Activated CD8-positive, alpha-beta T cell treated with anti-CD3 and anti-CD28 coated beads, Interleukin-2, amount 10 ng/mL, durations not matched to agents 7 days and 5 days (primary cell): ENCODE measurements at places on chromosomes 6 and 20. TPM values are rescaled to one million over a fixed set of nuclear protein-coding genes. Genes with fewer than 3 reads are reported as not detected.

ASIP gene
- not detected for total RNA-seq

DNA sequence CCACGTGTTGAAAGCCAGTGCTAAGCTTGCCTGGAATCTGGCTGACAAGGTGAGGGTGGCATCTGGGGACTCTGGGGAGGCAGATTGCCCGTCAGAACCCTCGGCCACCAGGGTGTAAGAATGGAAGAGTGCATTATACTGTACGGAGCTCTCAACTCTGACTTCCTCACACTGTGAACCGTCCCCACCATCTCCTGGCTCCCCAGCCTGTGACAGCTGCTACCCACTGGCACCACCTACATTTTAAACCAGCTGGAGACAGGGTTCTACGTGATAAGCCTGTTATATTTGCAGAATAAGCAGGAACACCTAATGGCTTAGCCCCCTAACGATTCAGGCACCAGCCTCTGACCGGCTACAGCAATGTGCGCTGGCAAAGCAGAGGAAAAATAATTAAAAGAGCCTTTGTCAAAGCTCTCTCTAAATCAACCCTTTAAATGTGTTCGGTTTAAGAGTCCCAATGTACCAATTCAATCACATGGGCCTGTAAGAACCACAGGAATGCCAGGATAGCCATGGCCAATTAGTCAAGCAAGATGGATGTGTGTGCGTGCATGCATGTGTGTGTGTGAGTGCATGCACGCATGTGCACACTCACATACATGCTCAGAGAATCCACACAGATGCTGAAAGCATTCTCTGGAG, 89.1 kb upstream of the TAB2 start:
- DNase-seq, result no peak

DNA sequence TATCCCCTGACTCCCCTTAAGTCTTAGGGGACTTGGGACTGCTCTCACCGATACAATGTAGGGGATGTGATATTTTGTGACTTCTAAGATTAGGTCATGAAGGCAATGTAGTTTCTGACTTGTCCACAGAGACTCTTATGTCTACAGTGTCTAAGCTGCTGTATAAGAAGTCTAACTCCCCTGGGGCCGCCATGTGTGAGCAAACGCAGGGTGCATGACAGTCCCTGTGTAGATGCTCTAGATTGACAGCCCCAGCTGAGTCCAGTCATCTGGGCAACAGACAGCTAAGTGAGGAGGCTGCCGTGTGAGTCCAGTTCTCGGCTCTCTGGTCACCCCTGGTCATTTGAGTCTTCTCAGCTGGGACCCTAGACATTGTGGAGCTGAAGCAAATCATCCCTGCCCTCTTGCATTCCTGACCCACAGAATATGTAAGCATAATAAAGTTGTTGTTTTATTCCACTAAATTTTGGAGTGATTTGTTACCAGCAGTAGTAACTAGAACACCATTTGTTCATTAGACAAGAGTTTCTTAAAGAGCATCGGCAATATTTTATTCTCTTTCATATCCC, 743.3 kb upstream of the CHD6 start:
- DNase-seq, result no peak

DNA sequence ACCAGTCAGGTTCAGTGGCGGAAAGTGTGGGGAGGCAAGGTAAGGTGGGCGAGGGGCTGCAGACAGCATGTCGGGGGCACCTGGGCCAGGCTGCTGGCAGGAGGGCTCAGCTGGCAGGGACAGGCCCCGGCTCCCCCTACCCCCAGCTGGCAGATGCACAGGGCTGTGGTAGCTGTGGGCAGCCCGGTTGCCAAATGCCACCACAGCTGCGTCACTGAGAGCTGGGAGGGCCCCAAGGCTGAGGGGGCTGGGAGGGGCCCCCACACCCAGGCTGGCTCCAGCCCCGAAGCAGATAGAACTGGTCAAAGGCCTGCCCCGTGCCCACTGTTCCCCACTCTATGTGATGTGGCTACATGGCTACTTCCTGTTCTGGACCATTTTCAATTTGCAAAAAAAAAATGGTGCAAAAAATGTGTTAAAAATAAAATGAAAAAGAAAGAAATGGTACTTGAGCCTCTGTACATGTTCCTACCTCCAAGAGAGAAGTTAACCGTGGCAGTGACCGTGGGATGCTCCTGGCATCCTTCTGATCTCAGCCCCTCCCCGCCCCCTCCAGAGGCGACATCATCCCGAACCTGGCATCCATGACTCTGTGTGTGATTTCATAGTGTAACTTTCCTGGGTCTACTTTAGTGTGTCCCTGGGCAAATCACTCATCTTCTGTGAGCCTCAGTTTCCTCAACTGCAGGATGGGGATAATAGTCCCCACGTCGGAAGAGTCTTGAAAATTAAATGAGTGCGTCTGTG, 64.4 kb downstream of the UBE2V1 start:
- peak; percentile 50 for DNase-seq

NKAIN4 gene
- total RNA-seq, result not detected

GRCh38 chr20:13784271-13784892, 337 bp downstream of the ESF1 start:
- no peak for DNase-seq

SPEF1 gene
- 0.16 TPM for total RNA-seq

NHSL1 gene
- 0.13 TPM for total RNA-seq

IRAK1BP1 gene
- 2.4 TPM for total RNA-seq

- DNase-seq, result no peak
Observed at GRCh38 chr6:28005975-28006374, 48.9 kb downstream of the OR2B6 start.

DNA sequence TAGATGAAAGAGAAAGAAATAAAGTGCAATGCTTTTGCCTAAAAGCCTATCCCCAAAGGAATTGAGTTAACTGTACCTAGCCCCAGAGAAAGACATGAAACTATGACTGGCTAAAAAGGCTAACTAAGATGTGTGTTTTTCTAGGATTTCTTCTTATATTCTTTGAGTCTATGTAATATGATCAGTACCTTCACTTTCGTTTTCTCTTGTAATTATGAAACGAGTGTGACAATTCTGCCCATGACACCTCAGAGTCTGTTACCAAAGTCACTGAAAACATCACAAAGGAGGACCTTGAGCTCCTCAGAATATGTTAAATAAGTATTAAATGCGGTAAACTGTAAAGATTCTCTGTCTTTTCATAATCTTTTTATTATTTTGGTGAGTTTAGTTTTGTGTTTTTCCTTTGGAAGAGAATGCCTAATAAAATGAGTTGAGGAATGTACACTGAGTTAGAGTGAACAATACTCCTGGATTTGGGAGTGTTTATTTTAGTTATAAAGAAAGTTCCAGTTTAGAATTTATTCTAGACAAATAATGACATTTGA, 141.3 kb downstream of the FUT9 start:
- DNase-seq, result no peak

DNA sequence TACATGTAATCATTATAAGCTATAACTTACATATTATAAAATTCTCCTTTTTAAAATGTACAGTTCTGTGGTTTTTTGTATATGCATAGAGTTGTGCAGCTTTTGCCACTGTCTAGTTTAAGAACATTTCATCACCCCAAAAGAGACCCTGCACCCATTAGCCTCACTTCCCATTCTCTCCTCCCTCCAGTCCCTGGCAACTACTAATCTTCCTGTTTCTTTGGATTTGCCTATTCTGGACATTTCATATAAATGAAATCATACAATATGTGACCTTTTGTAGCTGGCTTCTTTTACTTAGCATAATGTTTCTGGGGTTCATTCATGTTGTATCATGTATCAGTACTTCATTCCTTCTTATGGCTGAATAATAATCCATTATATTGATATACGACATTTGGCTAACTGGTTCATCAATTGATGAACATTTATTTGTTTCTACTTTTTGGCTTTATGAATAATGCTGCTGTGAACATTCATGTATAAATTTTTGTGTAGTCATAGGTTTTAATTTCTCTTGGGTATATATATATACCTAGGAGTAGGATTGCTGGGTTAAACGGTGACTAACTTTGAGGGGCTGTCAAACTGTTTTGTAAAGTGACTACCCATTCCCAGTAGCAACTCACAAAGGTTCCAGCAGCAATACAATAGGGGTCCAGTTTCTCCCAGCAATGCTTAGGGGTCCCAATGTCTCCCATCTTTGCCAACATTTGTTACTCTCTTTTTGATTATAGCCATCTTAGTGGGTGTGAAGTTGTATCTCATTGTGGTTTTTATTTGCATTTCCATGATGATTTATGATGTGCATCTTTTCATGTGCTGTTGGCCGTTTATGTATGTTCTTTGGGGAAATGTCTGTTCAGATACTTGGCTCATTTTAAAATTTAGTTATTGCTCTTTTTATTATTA, 10.7 kb downstream of the PTPRA start:
- DNase-seq, result no peak

ZNF322 gene
- 9.5 TPM for total RNA-seq

DNA sequence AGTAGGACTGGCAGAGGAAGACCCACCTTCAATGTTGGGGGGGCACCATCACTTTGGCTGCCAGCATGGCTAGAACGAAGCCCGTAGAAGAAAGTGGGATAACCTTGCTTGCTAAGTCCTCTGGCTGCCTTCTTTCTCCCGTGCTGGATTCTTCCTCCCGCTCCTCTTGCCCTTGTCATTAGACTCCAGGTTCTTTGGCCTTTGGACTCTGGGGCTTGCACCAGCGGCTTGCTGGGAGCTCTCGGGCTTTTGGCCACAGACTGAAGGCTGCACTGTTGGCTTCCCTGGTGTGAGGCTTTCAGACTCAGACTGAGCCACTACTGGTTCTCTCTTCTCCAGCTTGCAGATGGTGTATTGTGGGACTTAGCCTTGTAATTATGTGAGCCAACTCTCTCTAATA, 28.2 kb downstream of the GSTA2 start:
- DNase-seq, result no peak

LGSN gene
- total RNA-seq, result not detected

GRCh38 chr20:43096126-43096930, 93.4 kb downstream of the PTPRT start:
- DNase-seq, result no peak

DNA sequence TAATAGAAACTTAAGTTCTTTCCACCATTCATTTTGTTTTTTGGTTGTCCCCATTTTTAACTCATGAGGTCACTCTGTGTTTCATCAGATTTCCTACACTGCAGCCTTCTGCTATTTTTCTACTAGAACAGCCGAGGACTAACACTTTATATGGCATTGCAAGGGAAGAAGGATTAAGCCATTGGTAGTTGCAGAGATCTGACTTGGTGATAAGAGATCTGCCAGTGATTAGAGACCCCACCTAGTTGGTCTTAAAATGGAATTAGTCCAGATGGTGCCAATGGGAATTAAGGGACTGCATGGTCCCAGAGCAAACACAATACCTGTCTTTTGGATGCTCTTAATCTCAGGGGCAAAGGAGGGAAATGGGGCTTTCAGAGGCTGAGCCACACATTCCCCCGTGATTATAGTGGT, 125.5 kb upstream of the TMEM170B start:
- DNase-seq, result no peak

DNA sequence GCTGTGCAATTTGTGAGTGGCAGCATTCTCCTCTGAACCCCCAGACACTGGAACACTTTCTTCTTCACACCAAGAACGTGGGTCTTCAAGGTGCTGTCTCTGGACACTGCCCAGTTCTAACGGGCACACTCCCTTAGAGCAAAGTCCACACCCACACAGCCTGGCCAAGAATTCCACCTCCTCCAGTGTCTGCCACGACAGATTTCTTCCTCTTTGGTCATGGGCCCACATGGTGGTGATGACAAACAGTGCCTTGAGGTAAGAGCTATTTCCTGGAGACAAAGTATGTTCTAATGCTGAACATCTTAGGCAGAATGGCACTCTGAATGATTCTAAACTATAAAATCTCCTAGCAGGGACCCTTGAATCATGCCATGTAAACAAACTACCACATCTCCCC, 25.5 kb upstream of the SSTR4 start:
- DNase-seq, result no peak

DNA sequence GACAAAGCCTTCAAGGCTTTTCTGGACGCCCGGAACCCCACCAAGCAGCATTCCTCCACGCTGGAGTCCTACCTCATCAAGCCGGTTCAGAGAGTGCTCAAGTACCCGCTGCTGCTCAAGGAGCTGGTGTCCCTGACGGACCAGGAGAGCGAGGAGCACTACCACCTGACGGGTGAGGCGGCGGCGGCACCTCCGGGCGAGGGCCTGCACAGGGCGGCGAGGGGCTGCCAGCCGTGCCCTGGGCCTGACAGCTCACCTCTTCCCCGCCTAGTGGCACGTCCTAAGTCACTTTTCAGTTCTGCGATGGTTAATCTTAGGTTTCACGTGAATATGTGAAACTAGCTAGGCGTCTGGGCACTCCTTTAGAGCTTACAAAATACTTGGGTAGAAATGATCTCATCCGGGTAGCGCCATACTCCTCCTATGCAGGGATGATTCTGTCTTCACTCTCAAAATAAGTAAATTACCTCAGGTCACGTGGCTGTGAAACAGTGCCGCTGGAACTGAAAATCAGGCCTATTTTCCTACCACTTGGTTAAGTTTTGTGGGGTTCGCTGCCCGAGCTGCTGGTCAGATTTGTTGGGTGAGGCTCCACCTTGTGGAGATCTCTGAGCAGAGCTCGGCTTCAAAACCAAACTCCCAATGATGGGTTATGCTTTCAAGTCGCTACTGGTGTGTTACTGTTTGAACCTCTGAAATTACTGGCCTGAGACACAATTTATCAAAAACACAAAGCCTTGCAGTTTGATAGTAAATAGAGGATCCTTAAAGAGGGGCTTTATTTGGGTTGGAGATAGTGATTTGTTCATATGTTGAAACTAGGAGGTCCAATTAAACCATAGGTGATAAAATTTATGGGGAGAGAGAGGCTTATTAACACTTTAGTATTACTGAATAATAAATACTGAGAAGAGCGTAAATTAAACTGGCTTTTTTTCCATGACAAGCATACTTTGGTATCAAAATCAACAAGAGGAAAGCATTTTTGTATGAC, 15.5 kb upstream of the CLDN20 start:
- DNase-seq, result peak; percentile 25
